Uterus (tissue), 4 donors: ENCODE measurements at places on chromosomes 6 and 20.
A peak's percentile ranks its signal among the peaks of the same experiment; 100 is the strongest.

DNA sequence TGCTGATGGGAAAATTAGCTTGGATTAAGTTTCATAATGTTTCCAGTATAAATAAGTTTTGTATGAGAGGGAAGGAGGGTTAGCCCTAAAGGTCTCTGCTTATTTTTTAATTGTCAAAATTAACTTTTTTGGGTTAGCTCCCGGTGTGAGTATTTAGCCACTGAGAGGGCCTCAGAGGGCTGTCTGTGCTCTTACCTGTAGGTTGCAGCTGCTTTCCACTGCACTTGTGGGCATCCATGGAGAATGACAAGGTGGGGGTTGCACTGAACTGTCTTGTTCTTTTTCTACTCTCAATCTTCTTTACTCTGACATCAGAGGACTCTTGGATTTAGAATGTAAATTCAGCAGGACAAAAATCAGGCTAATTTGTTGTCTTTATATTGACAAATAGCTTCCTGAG, 81.4 kb downstream of the CD164 start:
- no peak for DNase-seq

GRCh38 chr6:170088582-170088955, 202.3 kb downstream of the DLL1 start:
- DNase-seq, result peak; percentile 12

- DNase-seq, result no peak
Measured at GRCh38 chr6:111118826-111119225, 31.5 kb downstream of the SLC16A10 start.

- DNase-seq, result no peak
Measured at GRCh38 chr20:37137547-37137946, 41.6 kb upstream of the RPN2 start.

- no peak for DNase-seq
Measured at GRCh38 chr20:10581823-10582222, 92.0 kb downstream of the JAG1 start.

DNA sequence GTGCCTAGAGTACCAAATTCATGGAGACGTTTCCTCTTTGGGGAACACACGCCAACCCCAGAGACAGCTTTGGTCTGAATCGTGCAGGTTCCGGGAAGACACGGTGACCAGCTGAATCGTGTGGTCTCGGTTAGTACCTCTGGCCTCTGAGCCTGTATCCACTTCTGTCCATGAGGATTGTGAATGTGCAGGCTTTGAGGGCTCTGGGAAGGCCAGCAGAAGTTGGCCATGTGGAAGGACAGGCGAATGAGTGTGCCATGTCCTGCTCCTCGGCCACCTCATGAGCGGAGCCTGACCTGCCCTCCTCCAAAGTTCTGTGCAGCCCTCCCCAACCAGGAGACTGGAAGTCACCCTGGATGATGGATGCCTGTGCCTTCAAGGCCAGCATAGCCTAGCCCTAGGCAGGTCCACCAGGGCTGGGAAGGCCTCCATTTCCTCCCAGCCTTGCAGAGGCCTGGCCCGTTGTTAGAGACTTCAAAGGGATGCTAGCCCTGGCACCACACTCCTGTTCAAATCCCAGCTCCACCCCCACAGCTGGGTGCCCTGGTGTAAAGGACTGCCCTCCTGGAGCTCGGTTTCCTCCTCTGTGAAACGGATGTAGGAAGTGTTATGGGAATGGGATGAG, 1.7 kb upstream of the TMEM74B start:
- no peak for DNase-seq

DNA sequence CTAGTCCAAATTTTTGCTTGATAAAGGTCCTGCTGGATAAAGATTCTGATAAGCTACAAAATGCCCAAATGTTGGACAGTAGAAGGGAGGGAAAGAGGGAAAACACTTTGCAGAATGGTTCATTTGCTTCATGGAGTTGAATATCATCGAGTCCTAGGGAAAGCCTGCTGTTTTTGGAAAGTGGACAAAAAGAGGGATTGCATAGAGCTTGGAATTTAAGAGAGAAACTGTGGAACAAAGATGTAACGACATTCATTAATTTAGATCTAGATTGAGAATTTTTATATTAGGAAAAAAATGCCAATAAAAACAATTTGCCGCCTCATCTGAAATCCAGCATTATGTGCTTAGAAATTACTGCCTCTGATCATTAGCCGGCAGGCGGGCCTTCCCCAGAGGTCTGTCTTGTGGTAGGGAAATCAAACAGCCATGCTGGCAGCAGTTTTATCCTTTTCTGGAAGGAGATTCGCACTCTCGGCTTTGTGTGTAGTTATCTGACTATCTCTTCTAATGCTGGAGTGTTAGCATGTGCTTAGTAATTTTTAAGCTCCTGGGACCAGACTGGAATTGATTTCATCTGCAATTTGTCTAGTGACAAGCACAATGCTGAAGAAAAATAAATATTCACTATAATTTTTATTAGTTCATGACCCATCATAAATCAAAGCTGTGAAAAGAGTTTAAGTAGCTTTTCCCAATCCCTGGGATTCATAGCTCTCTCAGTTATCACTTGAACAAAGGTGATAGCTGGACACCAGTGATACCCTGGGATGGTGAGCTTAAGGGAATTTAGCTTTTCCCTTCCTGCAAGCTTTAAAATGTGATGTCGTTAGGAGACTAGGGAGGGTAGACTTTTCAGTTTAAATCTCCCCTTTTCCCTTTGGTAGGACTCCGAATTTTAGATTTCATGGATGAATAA, 329.5 kb downstream of the PRL start:
- DNase-seq, result no peak

DNA sequence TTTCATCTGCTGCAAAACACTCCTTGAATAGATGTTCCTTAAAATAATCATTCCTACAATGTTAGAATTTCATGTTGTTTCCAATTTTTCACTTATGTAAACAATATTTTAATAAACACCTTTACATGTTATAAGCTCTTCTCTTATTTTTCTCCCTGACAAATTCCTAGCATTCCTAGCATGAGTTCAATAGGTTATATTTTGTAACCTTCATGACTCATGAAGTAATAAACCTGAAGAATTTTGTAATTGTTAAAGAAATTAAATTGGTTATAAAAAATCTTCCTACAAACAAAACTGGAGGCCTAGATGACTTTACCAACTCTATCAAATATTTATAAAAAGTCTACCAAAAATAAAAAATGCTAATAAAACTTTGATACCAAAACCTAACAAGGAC, 66.3 kb downstream of the NT5E start:
- DNase-seq, result no peak
